GDM1 (cell line): ENCODE measurements at places on chromosomes 4 and X.

GRCh38 chr4:110487873-110488272 lies 11.9 kb downstream of the ENPEP start:
- no peak for DNase-seq

- no peak for DNase-seq
Measured at GRCh38 chrX:40922307-40922706, 162.9 kb upstream of the USP9X start.

DNA sequence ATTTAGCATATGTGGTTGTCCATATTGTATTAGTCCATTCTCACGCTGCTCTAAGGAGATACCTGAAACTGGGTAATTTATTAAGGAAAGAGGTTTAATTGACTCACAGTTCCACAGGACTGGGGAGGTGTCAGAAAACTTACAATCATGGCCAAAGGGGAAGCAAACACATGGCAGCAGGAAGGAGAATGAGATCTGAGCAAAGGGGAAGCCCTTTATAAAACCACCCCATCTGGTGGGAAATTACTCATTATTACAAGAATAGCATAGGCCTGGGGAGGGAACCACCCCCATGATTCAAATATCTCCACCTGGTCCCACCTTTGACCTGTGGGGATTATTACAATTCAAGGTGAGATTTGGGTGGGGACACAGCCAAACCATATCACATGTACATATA lies 122.6 kb upstream of the ANK2 start:
- DNase-seq = no peak

- no peak for DNase-seq
Measured at GRCh38 chrX:33336783-33337182, 125.4 kb upstream of the DMD start.

DNA sequence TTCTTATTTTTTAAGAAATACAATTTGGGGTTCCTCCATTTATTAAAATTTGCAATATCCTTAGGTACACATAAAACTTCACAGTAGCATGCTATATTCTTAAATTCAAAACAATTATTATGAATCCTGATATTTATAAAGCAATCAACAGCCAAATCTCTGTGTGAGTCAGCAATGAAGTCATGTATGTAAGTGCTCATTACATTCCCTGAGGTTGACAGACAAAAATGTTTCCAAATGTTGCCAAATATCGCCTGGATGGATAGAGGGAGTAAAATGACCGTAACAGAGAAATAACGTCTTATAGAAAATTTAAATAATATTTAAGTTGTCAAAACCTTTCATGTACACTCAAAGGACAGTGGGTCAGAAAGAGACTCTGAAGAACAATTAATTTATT lies 220.0 kb downstream of the PCDH18 start:
- DNase-seq = no peak

- no peak for DNase-seq
Measured at GRCh38 chrX:148441387-148441786, 59.0 kb upstream of the AFF2 start.

GRCh38 chr4:161762796-161763195 lies 401.0 kb downstream of the FSTL5 start:
- no peak for DNase-seq

DNA sequence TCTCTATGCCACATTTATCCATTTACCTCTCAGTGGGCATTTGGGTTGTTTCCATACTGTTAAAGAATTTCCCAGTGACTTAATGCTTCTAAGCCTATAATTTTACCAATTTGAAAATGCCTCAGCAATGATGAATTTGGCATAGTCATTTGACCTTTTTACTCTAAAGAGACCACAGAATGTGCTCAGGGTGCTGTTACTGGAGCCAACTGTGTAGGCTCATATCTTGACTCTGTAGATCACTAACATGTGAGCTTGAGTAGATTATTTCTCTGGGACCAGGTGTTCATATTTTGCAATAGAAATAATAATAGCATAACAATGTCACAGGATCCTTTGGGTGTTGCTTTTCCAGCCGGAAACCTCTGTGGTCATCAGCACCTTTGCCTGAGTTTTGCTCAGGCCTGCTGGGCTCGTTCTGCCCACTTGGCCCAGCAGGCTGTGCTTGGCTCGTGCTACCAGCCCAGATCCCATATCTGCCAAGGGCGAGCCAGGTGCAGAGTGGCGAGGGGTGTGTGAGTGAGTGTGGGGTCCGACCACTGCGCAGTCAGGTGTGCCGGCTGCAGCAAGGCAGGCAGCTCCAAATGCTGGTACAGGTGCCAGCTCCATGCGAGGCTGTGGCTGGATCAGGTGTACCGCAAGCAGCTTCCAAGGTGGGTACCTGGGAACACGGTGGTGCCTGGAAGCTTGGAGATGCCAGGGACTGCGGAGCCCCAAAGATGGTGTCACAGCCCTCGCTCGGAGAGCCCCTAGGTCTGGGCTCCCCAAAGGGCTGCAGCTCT lies 70.6 kb upstream of the ANK2 start:
- no peak for DNase-seq

DNA sequence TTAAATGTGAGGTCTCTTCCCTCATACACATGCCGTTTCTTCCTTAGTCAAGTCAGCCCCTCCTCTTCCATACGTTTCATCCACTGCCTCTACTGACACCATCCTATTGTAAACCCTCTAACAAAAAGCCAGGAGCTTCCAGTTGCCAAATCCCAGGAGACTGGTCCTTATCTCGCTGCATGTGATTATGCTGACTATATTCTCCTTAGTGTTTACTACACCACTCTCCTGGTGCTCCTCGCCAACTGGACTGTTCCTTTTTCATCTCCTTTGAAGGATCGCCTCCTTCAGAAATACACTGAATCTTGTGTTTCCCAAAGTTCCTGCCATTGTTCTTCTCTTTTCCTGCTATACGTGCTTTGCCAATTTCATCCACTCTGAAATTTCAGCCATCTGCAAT lies 27.7 kb downstream of the MAML3 start:
- DNase-seq = no peak

DNA sequence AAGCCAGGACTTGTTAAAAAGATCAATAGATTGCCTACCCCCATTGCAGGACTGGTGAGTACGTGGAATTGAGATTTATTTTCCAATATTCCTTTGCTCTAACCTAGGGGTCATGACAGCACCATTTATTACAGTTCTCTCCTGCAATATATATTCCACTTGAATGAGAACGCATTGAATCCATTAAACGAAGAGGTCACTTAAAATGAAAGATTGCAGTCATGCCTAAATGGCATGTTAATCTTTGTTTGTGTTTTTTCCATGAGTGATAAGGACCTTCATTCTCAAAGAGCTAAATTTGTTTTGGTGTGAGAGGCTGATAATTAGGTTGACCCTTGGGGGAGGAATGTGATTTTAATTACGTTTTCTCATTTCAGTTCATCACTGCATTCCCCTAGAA lies 13.5 kb upstream of the LIMCH1 start:
- DNase-seq = no peak

DNA sequence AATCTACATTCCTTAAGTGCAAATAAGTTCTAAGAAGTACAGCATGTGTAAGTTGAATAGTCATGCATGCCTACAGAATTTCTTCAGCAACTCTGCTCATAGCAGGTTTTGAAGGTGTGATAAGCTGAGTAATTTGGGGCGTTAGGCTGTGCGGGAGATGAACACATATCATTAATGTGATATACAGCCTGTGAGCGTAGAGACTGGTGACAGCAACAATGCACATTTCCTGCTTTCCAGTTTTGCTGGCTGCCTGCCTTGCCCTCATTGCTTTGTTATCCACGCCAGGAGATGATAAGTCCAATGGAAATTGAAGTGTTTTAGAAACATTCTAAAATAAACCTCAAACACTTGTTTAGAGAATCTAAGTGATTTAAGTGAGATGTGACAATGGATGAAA lies 1709.4 kb downstream of the ARAP2 start:
- no peak for DNase-seq

- no peak for DNase-seq
Measured at GRCh38 chr4:185108185-185108584, 34.9 kb upstream of the SLC25A4 start.

GRCh38 chr4:3441501-3442459 lies at the start of gene HGFAC:
HGFAC (plus strand) TSS chr4:3441968; CDS start chr4:3442002, 34 bp downstream.
- DNase-seq = no peak

DNA sequence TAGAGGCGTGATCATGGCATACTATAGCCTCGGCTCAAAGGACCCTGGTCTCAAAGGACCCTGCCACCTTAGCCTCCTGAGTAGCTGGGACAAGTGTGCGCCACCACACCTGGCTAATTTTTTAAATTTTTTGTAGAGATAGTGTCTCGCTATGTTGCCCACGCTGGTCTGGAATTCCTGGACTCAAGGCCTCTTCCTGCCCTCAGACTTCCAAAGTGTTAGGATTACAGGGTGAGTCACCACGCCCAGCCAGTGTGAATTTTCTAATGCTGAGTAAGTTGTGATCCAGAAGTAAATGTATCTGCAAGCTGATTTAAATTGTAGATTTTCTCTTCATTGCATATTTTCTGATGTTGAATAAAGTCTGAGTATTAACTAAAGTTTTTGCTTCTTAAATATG lies 2.6 kb upstream of the ZNF674 start:
- no peak for DNase-seq

DNA sequence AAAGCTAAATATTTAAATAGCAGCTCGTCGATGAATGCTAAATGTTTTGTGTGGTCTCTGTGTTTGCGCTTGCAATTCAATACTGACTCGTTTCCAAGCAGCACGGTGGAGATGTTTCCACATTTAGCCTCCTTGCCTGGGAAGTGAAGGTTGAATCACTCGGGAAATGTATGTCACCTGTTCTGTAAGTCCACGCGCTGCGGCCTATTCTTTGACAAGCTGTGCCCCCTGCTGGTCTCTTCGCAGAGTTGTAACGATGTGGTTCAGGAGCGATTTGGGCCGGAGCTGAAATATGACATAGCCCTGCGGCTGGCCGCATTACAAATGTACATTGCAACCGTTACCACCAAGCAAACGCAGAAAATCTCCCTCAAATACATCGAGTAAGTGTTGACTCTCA lies 89.6 kb upstream of the PRPS2 start:
- peak; percentile 49 for DNase-seq

- DNase-seq = peak; percentile 93
Measured at GRCh38 chr4:123599920-123600810, 203.6 kb downstream of the SPRY1 start.

DNA sequence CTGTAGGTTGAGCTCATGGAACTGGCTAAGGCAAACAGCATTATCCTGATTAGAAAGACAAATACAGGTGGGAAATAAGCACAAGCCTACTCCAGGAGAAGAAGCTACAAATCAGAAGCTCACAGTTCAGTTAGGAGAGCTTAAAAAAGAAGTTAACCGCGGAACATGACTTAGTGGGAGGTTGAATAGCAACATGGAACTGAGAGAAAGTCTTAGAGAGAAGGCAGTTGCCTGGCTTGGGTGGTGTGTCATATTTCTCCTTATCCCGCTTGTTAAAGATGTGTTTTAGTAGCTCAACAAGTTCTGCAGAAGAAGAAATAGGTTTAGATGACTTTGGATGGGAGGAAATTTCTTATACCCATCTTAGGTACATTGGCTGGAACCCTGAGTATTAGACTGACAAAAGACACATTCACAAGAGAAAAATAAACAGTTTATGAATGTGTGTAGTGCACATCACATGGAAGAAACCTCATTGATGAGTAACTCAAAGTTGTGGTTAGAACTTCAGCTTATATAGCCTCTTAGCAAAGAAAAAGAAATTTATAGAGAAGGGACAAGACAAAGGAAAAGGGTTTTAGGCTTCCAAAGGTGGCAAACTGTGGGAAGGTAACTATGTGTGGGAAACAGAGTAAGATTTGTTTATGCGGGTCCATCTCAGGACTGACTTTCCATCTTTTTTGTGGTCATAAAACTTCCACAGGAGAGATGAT lies 37.4 kb upstream of the RXFP1 start:
- no peak for DNase-seq

GRCh38 chrX:1389181-1389992 lies 2.5 kb downstream of the SLC25A6 start:
- DNase-seq = no peak

DNA sequence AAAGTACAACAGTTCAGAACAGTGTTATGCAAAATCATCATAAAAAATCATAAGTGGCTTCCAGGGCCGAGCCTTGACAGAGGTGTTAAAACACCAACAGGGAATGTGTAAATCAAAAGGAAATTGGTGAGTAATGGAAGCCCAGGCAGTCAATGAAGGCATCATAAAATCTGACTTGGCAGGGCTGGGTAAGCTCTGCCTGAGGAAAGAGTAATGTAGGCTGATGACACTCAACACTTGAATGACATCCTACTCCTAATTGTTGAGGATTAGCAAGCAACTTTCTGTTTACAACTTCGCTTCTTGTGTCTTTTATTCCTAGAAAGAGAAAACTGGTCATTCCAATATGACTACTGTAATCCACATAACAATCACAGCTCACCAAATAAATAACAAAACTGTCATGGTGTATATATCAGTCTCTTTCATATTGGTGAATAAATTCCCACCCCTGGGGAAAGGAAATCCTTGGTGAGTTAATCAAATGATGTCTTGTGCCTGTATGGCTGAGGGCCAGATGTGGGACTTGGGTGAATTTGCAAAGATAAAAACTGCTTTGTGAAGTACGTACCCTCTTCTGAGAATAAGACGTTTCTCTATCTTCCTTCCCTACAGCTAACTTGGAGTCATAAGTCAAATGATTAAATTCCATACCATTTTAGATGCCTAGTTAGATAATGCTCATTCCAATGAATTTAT lies 196.8 kb downstream of the DCHS2 start:
- no peak for DNase-seq

GRCh38 chrX:71941776-71942175 lies 31.1 kb downstream of the NHSL2 start:
- DNase-seq = no peak

DNA sequence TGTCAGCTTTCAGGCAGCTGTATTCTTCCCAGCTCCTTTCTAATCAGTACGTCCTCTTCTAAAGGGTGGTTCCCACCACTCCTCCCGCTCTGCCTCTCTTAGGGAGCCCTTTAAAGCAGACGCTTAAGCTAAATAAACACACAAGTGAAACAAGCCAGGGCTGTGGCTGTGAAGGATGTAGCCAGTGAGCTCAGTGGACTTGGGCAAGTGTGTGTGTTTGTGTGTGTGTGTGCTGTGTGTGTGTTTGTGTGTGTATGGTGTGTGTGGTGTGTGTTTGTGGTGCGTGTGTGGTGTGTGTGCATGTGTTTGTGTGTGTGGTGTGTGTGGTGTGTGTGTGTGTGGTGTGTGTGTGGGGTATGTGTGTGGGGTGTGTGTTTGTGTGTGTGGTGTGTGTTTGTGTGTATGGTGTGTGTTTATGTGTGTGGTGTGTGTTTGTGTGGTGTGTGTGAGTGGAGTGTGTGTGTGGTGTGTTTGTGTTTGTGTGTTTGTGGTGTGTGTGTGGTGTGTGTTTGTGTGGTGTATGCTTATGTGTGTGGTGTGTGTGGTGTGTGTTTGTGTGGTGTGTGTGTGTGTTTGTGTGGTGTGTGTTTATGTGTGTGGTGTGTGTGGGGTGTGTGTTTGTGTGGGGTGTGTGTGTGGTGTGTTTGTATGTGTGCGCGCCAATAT lies 283.3 kb downstream of the PTTG2 start:
- no peak for DNase-seq

DNA sequence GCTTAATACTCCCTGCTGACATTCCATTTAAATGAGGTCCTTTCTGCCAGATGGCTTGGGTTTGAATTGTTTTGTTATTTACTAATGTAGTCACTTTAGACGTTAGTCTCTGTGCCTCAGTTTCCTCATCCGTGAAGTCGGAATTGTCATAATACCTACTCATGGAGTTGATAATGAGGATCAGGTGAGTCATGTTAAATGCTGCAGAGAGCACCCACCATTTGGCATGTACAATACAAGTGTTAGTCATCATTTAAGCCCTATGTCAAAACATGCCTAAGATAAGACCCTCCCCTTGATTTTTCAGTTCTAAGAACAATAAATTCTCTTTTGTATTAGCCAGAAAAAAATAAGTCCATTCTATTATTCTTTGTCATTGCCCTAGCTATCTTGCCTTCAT lies 534.8 kb upstream of the HTR2C start:
- DNase-seq = no peak
